ENCODE measurements at places on chromosomes 1 and 21.
A peak's percentile ranks its signal among the peaks of the same experiment; 100 is the strongest.

GRCh38 chr1:116556289-116557006 lies 14.4 kb downstream of the CD58 start:
- DNase-seq: peak; percentile 88

DNA sequence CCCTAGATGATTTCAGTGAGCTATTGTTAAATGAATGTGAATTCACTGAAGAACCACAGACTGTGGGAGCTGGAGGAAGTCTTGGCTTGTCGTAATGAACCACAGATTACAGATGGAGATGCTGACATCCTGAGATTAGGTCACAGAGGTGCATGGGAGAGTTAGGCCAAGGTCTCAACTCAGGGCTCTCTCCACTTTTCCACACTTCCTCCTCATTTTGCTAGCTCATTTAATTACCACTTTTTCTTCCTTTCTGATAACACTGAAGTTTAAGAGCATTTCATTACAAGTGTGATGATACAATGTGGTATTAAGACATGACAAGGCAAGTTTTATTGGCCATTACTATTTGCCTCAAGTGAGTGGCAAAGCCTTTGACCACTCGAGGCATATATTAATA lies 30.8 kb downstream of the ST6GALNAC3 start:
- no peak for DNase-seq

DNA sequence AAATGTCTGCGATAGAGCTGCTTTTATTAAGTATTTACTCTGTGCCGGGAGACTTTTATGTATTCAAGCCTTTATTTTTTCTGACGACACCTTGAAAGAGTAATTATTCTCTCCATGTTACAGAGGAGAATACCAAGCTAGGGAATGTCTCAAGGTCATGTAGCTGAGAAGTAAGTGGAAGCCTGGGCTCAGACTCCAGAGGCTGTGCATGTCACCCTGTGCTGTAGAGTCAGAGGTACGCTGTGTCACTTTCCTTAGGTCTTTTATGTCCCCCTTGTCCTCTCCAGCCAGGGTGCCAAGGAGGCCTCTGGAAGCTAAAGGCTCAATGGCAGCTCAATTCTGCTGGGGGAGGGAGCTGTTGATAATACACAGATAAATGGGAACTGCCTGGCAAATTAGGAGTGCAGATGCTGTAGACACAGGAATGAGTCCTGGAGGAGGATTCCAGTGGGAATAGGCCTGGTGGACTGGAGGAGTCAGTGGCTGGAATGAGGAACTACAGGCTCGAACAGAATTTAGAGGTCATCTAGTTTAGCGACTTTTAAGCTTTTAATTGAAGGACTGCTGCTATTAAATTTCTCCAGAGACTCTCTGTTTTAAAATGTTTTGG lies 9.3 kb upstream of the IL19 start:
- DNase-seq: no peak

DNA sequence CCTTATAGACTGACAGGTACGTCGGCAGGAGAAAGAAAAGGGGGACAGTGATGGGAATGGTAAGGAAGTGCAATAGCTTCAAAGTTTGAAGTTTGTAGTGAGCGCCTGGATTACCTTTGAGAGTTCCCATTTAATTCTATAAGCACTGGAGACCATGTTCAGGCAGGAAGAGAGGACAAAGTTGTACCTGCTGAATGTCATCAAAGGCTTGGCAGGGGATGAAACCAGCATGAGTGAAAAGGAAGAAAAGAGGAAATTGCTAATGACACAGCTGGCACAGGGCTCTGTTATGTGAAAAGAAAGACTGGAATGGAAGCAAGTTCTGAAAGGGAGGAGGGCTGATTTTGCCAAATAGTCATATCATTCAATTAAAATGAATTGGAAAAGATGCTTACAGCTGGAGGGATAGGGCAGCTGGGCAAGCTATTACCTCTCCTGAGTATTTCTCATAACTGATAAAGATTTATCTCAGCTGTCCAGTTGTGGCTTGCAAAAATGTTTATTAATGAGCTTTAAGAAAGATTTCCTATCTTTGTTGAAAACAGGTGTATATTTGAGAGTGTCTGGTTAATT lies 109.2 kb downstream of the HMCN1 start:
- DNase-seq: no peak

DNA sequence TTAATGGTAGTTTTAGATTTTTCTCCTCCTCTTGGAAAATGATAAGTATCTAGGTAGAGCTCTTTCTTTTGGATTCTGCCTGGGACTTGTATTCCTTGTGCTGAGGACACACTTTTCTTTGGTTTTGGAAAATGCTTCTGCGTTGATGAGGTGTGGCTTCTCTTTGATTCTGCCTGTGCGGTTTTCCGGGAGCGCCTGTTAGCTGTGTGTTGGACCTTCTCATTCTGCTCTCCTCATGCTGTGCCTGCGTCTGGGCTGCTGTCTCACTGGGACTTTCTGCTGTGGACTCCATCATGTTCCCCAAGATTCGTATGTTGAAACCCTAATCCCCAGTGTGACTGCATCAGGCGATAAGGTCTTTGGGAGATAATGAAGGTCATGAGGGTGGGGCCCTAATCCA lies 21.0 kb downstream of the C1orf174 start:
- DNase-seq: no peak

DNA sequence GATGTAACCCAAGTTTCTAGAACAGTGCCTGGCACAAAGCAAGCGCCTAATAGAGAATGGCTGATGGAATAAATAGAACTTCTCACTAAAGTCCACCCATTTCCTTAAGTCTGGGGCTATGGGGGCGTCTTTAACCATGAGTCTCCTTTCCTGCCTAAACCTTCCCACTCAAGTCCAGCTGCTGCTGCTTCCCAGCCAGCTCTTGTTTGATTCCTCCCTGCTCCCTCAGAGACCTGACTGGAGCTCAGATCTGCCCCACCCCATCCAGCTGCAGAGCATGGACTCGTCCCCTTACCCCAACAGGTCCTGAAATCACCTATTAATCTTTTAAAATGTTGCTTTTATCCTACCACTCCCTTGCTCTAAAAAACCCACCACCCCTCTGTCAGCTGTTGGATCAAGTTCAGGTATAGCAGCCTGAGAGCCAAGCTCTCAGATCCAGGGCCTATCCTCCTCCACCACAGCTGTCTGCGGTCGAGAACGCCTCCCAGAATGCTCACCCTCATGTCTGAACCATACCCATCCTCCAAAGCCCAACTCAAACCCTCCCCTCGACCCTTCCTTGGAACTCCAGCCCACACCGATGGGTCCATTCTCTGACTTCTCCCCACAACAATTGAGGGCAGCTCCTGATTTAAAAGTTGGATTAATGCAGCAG lies 12.8 kb upstream of the GALNT2 start:
- DNase-seq: no peak

GRCh38 chr1:14507262-14507661 lies 91.2 kb upstream of the KAZN start:
- DNase-seq: no peak

- DNase-seq: no peak
These were observed 3.4 kb downstream of the LRRC71 start for GRCh38 chr1:156923670-156924477.

- no peak for DNase-seq
These were observed 173.4 kb upstream of the HMCN1 start for GRCh38 chr1:185560760-185561159.

DNA sequence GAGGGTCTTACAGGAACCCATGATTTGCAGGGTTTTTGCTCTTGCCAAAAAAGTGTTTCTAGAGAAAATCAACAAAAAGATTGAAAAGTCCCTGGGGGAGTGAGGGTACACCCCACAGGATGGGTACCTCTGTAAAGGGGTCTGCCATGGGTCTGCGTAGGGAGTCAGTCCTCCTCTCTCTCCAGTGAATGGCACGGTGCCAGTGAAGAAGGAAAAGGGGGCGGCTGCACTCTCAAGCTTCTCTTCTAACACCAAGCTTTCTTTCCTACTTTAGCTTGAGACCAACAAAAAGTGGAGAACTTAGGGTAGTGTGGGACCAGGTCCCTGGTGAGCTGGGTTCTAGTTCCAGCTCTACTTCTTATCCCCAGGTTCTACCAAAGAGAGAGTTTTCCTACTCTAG lies 87.4 kb downstream of the GLUL start:
- no peak for DNase-seq

DNA sequence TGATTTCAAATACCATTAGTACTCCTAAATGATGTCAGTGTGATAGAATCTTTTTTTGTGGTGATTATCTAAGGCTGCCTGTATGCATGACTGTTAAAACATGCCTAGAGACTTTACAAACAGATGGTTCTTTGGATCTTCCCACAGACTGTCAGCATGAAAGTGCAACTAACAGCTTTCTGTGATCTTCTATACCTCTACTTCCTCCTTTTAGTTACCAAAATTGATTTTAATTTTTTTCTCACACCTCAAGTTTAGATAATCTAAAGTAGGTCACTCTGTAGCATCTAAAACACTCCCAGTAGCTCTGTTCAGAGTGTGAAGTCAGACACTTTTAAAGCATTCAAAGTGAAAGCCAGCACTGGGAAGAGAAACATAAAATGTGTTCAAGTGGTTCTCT lies 534.5 kb downstream of the PTPRC start:
- DNase-seq: peak; percentile 62

DNA sequence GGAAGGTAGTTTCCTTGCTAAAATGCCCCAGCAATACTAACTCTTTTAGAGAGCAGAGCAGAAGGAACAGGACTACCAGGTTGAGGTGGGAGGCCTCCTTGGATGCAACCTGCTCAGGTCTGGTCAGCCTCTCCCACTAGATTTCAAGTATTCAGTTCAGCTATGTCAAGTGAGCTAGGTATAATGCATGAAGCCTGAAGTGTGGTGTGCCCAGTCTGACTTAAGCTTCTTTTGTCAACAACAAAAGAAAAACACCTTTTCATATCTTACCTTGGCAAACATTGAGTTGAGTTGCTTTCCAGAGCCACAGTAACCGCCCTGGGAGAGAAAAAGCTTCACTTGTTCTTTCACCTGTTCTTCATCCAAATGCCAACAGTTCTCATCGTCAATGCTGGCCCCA lies 47.8 kb downstream of the UROD start:
- no peak for DNase-seq

- DNase-seq: no peak
These were observed 9.6 kb upstream of the POU2F1 start for GRCh38 chr1:167210966-167211674.

- no peak for DNase-seq
These were observed 64.1 kb upstream of the LRP8 start for GRCh38 chr1:53391982-53392381.

- no peak for DNase-seq
These were observed 231.5 kb upstream of the SNX7 start for GRCh38 chr1:98429965-98430443.

GRCh38 chr1:22452481-22452957 lies 868 bp downstream of the ZBTB40 start:
- DNase-seq: no peak

DNA sequence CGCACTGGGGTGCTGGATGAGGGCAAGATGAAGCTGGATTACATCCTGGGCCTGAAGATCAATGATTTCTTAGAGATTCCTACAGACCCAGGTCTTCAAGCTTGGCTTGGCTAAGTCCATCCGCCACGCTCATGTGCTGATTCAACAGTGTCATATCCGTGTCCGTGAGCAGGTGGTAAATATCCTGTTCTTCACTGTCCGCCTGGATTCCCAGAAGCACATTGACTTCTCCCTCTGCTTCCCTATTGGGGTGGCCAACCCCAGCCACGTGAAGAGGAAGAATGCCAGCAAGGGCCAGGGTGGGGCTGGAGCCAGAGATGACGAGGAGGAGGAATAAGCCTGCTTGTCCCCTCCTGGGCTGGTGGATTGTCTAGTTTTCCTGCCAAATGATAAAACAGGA lies 2.2 kb upstream of the CBR3 start:
- no peak for DNase-seq

GRCh38 chr1:5105744-5106143 lies 451.3 kb downstream of the AJAP1 start:
- no peak for DNase-seq

- peak; percentile 60 for DNase-seq
These were observed 22.0 kb downstream of the FOXO6 start for GRCh38 chr1:41383094-41383852.

GRCh38 chr1:111204201-111204982 lies 3.9 kb upstream of the DENND2D start:
- DNase-seq: no peak

DNA sequence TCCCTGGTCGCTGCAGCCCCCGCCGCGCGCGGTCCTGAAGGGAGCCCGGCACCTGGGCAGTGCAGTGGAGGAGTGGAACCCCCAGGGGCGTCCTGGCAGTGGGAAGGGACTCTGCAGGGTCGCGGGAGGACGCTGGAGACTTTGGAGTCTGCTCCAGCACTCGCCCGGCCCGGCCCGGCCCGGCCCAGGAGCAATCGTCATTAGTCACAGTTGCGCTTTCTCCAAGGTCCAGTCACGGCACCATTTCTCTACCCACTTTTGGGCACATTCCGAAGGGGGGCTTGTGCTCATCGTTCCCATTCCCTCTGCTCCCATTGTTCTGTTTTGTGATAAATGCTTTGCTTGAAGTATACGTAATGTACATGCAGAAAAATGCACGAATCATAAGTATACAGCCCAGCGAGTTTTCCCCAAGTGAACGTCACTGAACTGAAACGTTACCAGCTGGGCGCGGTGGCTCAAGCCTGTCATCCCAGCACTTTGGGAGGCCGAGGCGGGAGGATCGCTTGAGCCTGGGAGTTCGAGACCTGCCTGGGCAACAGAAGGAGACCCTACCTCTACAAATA lies 999 bp downstream of the THAP3 start:
- DNase-seq: peak; percentile 51

- no peak for DNase-seq
These were observed 200.3 kb downstream of the LMO4 start for GRCh38 chr1:87528754-87529517.

- DNase-seq: no peak
These were observed 41.4 kb downstream of the RABGAP1L start for GRCh38 chr1:174200746-174201145.

- DNase-seq: peak; percentile 36
These were observed 363.0 kb downstream of the PTBP2 start for GRCh38 chr1:97084546-97084945.

- peak; percentile 31 for DNase-seq
These were observed 35.4 kb downstream of the ENAH start for GRCh38 chr1:225617479-225617878.

GRCh38 chr1:199585392-199585791 lies 442.1 kb upstream of the NR5A2 start:
- peak; percentile 29 for DNase-seq

GRCh38 chr1:177902266-177902665 lies 67.6 kb downstream of the SEC16B start:
- DNase-seq: no peak

DNA sequence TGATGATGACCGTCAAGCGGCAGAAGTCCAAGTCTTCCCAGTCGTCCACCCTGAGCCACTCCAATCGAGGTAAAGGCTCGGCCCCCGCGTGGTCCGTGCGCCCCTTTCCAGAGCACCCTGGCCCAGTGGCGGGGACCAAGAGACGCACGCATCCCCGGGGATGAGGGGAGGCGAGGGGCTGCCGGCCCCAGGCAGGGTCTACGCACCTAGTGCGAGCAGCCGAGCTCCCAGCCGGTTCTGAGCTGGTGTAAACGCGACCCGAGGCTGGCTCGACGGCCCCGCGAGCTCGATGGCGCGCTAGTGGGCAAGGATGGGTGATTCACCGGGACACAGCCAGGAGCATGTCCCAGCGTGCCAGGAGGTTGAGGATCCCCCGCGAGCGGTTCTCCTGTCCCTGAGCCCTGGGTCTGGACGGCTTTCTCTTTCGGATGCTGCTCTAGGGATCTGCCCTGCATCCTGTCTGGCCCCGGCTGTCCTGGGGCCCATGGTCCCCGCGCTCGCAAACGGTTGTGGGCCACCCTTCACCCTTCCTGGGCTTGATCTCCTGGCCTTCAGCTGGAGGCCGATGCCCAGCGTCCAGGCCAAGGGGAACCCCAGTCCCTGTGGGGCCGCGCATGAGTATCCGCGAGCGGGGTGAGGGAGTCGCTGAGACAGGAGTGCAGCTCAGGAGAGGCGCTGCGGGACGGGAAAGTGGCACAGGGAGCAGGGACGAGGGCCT lies 689 bp downstream of the PKP1 start:
- DNase-seq: no peak
